ENCODE measurements at places on chromosomes 11 and 22.
A peak's percentile ranks its signal among the peaks of the same experiment; 100 is the strongest.

DNA sequence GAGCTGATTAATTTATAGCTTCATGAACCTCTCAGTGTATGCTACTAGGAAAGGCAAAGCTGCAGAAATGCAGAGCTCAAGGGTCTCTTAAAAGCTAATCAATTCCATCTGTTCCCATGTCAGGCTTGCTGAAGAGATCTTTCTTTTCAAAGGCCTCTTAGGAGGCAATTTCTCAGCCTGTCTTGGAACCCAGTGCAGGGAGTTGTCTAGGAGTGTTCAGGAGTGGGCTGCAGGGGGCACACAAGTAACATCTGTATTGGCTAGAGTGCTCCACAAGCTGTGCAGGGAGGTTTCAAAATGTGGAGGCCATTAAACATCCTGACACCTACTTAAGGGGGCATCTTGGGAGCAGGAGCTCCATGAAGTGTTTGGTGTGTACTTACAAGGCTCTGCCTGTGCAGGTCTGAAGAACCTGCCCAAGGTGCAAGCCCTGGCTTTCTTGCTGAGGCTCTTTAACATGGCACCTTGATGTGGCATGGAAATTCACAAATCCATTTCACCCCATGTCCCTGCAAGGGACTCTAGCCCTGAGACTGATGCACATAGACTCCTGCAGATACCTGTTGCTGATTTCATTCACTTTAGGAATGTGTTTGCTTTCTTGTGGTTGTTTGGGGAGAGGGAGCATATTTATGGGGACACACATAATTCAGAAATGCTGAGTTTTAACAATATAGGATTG is 134.7 kb downstream of the ME3 start:
- DNase-seq, result no peak

DNA sequence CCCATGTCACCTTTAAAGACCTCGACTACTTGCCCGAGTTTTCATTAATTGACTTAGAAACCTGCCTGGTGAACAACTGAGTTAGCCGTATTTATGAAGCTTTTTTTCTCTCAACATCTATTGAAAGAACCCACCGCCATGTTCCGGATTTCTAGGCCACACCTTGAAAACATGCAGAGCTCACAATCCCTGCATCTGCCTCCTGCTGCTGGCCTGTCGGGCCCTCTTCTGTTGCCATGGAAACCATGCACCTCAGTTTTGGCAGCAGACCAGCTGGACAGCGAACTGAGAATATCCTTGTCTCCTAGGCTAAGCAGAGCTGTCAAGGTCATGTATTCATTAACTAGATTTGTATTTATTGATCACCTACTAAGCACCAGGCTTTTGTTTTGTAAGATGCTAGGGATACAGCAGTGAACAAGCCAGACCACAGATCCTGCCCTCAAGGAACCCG is 4.3 kb upstream of the PATZ1 start:
- DNase-seq, result no peak

DNA sequence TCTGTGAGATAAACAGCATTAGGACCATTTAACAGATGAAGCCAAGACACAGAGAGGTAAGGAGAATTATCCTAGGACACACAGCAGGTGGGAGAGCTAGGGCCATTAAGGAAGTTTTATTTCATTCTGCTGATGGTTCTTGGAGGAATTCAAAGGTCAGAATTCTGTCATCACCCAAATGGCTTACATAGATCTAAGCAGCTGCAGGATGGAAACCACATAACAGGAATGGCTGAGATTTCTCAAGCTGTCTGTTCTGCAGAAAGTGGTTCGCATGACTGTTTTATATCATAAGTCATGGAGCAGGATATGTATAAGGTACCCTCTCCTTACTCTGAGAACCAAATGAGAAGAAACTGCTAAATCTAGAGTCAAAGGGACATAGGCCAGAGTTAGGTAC is 163.2 kb upstream of the NARS2 start:
- DNase-seq, result no peak

GRCh38 chr11:81342966-81343365 is 1390.7 kb downstream of the FAM181B start:
- no peak for DNase-seq

DNA sequence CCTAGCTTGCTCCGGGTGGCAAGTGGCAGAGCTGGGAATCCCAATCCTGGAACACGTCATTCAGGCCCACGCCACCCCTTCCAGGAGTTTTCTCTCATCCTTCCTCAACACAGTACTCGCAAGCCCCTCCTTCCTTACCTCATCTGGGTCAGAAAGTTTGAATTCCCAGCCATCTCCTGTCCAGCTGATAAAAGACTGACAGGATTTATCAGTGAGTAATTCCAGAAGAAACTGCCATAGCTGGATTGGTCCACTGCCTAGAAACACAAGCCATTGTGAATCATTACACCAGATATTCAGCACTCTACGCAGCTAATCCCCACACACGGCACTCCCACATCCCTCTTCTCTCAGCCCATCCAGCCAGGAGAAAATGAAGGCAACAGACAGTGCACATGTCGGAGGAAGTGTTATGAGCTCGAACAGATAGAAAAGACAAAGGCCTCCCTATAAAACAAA is 124.0 kb downstream of the ETS1 start:
- DNase-seq, result peak; percentile 44

Data from amniotic stem cell (primary cell).